ENCODE measurements at places on chromosomes 3 and 15. TPM values are rescaled to one million over a fixed set of nuclear protein-coding genes. Genes with fewer than 3 reads are reported as not detected.
A peak's percentile ranks its signal among the peaks of the same experiment; 100 is the strongest.

DNA sequence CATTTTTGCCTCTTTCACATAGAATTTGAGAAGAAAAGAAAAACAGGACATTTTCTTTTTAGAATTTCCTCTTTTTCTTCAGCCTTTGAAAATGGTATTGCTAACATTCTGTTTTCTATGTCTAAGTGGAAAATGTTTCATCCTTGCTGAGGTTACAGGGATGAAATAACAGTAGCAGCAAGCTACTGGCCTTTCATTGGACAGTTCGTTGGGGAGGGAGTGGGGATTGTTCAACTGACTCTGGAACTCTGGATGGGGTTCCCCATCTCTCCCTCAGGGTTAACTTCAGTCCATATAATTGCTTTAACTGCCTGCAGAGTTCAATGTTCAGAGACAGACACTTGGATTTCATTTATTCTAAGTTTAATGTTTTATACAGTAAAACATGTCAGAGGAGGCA is 346.0 kb downstream of the NLGN1 start:
- no peak for DNase-seq

- no peak for DNase-seq
Observed at GRCh38 chr3:156797368-156797767, 28.8 kb upstream of the LEKR1 start.

DNA sequence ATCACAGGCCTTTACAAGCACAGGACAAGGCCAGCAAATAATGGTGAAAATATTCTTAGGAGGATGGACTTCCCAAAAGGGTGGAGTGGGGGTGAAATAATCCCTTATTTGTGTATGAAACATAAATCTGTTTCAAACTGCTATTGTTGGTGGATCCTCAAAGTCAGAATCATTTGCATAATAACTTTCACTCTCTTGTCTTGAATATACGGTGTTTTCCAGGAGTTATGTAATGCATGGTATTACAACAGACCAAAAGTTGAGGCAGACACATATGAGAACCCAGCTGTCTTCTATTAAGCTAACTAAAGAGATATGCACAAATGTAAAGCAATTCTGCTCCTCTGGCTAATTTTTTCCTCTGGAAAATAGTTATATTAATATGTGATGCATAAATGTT is 57.7 kb downstream of the PRTG start:
- DNase-seq: no peak

DNA sequence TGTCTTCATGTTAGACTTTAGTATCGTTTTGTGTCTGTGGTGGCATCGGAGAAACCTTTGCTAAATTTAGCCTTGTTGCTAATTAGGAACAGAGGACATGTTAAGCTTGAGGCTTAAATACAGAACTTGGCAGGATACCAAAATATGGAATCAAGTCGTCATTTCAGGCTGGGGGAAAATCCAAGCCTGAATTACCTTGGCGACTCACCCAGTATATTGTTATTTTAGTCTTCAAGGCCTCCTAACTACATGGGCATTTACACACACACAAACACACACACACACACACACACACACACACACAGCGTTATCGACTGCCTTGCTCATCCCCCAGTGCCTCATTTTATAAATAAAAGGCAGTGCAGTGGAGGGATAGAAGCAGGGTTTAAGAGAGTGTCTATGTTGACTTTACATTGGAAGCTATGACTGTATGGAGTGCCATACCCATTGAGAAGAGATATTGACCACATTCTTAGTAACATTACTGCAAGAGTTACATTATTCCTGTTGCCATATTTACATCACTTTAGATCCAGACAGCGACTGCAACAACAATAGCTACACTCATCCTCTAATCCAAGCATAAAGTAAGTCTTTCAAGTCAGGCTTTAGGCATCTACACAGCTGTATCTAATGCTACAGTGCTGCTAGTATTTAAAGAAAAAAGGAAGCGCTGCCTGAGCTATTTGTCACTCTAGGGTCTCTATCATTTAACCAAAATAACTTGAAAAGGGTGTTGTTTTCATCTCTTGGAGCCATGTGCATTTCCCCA is 210.8 kb upstream of the SEMA6D start:
- no peak for DNase-seq

DNA sequence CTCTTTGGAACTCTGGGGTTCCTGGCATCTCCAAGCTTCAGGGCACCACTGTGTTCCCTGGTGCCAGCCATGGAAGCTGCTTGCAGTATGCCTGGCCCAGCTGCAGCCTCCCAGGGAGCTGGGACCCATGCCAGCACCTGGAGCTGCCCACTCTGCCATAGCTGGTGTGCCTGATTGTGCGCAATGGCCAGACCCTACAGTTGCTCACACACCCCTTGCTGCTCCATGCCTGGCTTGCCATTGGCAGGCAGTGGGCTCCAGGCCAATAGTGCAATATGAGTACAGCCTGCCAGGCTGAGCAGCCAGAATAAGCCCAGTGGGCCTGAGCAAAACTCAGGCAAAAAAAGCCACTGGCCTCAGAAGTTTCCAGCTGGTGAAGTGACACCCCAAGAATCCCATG is 43.8 kb upstream of the LRRFIP2 start:
- no peak for DNase-seq

DNA sequence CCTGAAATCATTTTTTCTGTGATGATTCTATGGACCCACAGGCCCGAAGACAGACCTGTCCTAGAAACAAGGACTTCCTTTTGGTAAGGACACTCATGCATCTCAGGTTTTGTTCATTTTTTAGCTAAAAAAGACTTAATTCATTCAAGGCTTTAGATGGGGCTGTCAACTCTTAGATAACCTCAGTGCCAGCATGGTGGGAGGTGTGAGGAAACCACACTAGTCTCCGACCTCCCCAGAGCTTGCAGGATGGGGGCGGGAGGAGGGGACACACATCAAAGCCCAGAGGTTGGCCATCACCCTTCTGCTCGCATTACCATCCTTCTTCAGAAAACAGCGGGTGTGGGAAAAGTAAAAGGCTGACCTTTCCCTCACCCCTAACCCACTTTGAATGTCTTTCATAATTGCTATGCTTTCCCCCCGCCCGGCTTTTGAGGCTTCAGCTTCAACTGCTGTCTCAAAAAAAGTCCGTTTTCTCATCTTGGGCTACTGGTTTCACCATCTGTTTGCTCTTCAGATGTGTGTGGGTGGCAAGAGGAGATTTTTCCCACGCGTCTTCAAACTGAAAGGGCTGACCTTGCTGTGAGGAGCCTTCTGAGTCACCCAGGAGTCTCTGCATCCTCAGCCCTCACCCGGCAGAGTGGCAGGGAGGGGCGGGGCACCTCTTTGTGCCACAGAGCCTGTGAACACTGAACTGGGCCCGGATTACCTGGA is 27.6 kb upstream of the CXCR6 start:
- DNase-seq: peak; percentile 52

DNA sequence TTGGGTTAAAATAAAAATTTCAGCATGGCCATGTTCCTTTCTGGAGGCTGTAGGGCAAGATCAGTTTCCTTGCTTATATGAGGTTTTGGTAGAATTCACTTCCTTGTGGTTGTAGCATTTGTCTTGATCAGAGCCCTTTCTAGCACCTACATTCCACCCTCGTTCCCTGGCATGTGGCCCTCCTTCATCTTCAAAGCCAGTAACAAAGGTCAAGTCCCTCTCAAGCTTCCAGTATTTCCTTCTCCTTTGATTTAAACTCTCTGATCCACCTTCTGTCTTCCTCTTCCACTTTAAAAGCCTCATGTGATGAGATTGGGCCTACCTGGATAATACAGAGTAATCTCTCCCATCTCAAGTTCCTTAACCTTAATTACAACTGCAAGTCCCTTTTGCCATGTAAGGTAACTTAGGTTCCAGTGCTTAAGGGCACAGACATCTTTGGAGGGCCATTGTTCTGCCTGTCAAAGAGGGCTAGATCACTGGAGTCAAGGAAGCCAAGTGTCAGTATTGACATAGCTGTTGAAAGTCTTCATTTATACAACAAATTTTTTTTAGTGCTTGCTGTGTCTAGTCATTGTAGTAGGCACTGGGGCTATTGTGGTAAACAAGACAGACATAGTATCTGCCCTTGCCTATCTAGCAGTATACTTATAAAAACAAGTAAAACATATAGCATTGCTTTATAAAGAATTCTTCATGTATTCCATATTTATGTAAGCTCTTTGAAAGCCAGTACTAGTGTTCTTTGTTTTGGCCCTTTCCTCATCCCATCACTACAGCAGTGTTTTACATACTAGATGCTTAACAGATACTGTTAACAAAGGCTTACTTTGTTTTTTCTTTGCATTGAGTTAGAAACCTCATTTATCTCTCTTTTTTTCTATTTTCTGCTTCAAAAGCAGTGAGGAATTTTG is 40.7 kb downstream of the GLCE start:
- no peak for DNase-seq

GRCh38 chr15:67164811-67165253 is 89.6 kb downstream of the AAGAB start:
- peak; percentile 63 for DNase-seq

DNA sequence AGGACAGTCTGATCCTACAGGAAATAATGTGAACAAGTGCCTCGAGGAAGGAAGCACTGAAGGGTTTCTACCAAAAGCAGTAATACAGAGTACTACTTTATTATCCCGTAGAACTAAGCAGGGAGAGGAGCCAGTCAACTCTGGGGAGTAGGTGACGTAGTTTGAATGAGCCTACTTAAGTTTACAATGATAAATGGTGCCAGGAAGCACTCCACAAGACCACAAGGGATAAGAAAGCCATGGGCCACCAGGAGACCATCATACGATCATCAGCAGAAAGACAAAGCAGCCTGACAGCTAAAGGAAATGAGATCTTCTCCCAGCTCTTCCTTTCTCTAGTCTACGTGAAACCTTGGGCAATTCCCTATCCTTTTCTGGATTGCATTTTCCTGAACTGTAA is 27.3 kb downstream of the SST start:
- DNase-seq: no peak

DNA sequence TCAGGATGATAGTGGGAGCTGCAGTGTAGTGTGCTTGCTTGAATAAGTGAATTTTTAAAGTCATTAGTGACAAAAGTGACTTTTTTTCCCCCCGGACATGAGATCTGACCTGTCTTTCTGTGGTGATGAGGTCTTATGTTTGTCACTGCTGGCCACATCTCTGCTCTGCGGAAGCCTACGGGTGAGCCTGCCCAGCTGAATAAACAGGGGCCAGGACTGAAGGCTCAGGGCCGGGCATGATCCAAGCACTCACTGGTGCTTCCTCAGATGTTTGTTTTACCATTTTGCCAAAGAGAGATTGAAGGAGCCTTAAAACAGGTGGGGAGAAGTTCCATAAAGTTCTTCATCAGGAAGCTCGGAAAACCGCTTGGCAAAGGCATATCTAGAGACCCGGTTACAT is 35.0 kb downstream of the RPL39L start:
- no peak for DNase-seq

DNA sequence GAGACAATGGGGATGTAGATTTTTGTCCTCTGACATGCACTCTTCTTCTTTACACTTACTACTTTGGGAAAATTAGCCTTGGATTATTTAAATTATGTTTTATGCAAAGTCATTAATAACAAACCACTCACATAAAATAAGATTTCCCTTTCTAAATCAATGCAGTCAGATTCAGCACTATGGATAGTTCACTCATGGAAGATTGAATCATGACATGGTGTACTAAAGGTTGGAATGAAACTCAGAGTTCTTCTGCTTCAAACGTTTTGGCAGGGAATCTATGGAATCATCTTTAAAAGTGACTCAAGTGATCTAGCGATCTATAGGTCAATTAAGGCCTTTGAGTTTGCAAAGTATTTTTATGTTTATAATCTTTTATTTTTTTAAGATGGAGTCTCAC is 154.3 kb downstream of the KCNMB2 start:
- DNase-seq: no peak

- DNase-seq: no peak
Observed at GRCh38 chr3:154954757-154955156, 125.4 kb upstream of the MME start.

GRCh38 chr3:198062068-198062465 is 102.0 kb downstream of the LMLN start:
- no peak for DNase-seq

GRCh38 chr3:126360046-126360713 is 3.0 kb upstream of the KLF15 start:
- DNase-seq: peak; percentile 58

- no peak for DNase-seq
Observed at GRCh38 chr3:37961622-37962431, 28.8 kb upstream of the VILL start.

DNA sequence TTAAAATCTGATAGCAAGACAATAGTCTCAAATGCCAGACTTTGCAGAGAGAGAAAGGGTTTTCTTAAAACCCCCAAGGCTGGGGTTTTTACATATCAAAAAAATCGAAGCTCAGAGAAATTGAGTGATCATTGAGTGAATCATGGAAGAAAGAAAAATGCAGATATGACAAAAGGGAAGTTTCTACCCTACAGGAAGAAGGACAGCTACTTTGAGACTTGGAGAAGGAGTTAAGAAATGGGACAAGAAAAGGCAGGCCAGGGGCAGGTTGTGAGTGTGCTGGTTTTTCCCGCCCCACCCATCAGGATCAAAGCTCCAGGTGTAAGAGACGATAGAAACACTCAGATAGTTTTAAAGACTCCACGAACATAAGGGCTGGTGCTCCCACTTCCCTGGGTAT is 18.6 kb downstream of the TMEM158 start:
- no peak for DNase-seq

- no peak for DNase-seq
Observed at GRCh38 chr3:104367000-104367399, 999.7 kb upstream of the ALCAM start.

GRCh38 chr3:131898346-131898745 is 136.5 kb downstream of the CPNE4 start:
- DNase-seq: no peak

- DNase-seq: no peak
Observed at GRCh38 chr15:35078221-35078915, 6.7 kb downstream of the NANOGP8 start.

HYAL2 gene
- polyA plus RNA-seq: 45.8 TPM

CFAP92 gene
- polyA plus RNA-seq: not detected

ACAN gene
- 0.17 TPM for polyA plus RNA-seq

LRTM1 gene
- not detected for polyA plus RNA-seq

SLC9C1 gene
- polyA plus RNA-seq: 0.07 TPM

UBA3 gene
- polyA plus RNA-seq: 38.1 TPM

RARRES1 gene
- polyA plus RNA-seq: 39.3 TPM

RBPMS2 gene
- 7.3 TPM for polyA plus RNA-seq

RHCG gene
- polyA plus RNA-seq: 3.0 TPM

MUC20 gene
- 7.8 TPM for polyA plus RNA-seq

ATP8B4 gene
- polyA plus RNA-seq: 1.2 TPM

GRIP2 gene
- 0.90 TPM for polyA plus RNA-seq

GABRR3 gene
- not detected for polyA plus RNA-seq

FBXO40 gene
- polyA plus RNA-seq: not detected

DLL4 gene
- 3.6 TPM for polyA plus RNA-seq

Measured in sigmoid colon (tissue), 7 donors.